ENCODE measurements at places on chromosomes 6 and 20. TPM values are rescaled to one million over a fixed set of nuclear protein-coding genes. Genes with fewer than 3 reads are reported as not detected.

DPPA5 gene
- total RNA-seq = not detected

STK35 gene
- 9.2 TPM for total RNA-seq

GRCh38 chr20:3406481-3407039 is 909 bp downstream of the DNAAF9 start:
- no peaks in the 10 kb centered on the region for H3K36me3 ChIP-seq
- no peak for DNase-seq
- H3K27ac ChIP-seq = no peak overlapping the region
- H3K4me1 ChIP-seq = no peaks in the 10 kb centered on the region
- H3K4me3 ChIP-seq = no peak overlapping the region

PRL gene
- not detected for total RNA-seq

GRCh38 chr6:162825597-162825996 is 97.8 kb downstream of the PACRG start:
- H3K4me1 ChIP-seq = no peaks in the 10 kb centered on the region
- no peak for DNase-seq
- no peaks in the 10 kb centered on the region for H3K36me3 ChIP-seq
- no peak overlapping the region for H3K4me3 ChIP-seq
- no peaks in the 10 kb centered on the region for H3K27me3 ChIP-seq
- H3K27ac ChIP-seq = no peak overlapping the region

GRCh38 chr6:53662457-53662856 is 3.1 kb downstream of the KLHL31 start:
- no peak overlapping the region for H3K27ac ChIP-seq
- H3K36me3 ChIP-seq = no peaks in the 10 kb centered on the region
- no peak for DNase-seq
- H3K27me3 ChIP-seq = no peaks in the 10 kb centered on the region
- H3K4me1 ChIP-seq = no peaks in the 10 kb centered on the region

DNA sequence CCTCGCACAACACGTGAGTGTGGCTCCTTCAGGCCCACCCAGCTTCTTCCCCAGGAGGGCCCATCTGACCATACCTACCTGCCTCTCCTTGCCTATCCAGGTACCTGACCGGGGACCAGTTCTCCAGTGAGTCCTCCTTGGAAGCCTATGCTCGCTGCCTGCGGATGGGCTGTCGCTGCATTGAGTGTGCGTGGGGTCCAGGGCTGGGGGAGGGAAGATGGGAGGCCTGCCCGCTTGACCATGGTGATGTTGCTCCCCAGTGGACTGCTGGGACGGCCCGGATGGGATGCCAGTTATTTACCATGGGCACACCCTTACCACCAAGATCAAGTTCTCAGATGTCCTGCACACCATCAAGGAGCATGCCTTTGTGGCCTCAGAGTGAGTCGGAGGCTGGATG is 26.5 kb downstream of the PLCG1 start:
- no peaks in the 10 kb centered on the region for H3K4me1 ChIP-seq
- H3K36me3 ChIP-seq = peaks cover 12% of the 10 kb centered on the region
- H3K27me3 ChIP-seq = no peaks in the 10 kb centered on the region
- DNase-seq = no peak

- H3K27me3 ChIP-seq = no peaks in the 10 kb centered on the region
- no peaks in the 10 kb centered on the region for H3K4me1 ChIP-seq
- no peak overlapping the region for H3K27ac ChIP-seq
These were observed 37.7 kb upstream of the CENPW start for GRCh38 chr6:126302191-126302590.

RHAG gene
- total RNA-seq = not detected

DNA sequence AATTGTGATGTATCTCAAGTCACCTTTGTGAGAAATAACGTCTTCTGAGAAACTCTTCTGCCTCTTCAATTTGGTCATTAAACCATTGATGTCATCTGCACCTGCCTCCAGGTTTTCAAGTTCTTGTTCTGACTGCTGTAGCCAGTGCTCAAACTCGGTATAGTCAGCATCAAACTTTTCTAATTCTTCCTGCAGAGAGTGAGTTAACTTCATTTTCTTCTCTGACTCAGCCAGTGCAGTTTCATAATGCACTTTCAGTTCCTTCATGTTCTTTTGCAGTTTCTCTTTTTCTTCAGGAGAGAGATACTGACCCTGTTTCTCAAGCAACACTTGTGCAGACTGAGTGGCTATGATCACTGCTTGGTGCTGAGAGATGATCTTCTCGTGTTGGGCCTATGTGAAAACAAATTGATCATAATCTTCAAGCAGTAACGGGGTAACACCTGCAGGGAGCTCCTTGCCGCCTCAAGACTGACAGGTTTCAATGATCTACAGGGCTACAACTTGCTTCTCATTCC is 48.8 kb downstream of the DST start:
- no peaks in the 10 kb centered on the region for H3K27me3 ChIP-seq
- H3K27ac ChIP-seq = peak overlapping the region; percentile 72
- peak; percentile 80 for DNase-seq
- no peaks in the 10 kb centered on the region for H3K36me3 ChIP-seq

DNA sequence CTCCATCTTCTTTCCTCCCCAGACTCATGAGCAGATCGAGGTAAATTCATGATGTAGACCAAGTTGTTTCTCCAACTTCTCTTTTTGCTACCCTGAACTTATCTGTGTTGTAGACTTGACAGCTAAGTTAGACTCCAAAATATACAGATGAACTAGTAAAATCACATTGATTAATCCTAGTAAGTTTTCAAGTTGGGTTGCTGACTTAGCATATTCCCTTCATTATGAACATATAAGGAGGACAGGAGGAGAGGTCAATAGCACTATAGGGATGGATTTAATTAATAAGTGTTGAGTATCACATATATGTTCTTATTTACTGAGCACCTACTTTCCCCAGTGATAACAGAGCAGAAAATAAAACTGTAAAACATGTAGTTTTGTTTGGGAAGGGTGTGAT is 227.3 kb downstream of the TINAG start:
- no peak for DNase-seq
- H3K27me3 ChIP-seq = no peaks in the 10 kb centered on the region
- no peak overlapping the region for H3K27ac ChIP-seq

GRCh38 chr6:26195924-26196845 is 109.0 kb downstream of the HFE start:
- peak; percentile 85 for DNase-seq

DNA sequence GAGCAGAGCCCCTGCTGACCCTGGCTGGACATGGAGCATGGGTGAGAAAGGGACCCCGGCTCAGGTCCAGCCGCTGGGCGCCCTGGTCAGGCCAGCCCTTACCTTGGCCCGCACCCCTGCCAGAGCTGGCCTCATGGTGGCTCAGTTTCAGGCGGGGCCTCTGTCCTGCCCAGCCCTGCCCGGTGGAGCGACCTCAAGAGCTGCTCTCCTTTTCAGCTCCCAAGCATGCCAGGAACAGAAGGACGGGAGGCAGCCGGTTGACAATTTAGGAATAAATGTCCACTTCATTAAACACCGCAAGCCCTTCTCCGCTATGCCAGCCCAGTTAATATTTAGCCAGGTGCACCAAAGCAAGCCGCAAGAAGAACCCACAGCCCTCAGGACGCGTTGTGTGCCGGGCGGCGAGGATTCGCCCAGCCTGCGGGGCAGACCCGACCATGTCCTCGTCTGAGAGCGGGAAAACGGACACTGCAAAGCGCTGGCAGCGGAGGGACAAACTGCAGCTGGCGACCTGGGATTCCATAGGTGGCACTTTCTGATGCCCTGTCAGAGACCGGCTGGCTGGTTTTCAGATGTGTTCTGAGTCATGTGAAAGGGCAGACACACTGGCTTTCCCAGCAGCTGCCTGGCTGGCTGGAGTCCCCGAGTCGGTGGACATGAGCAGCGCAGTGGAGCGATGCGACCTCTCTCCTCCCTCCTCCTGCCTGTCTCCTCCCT is 221.9 kb downstream of the TTLL2 start:
- no peak for DNase-seq
- no peaks in the 10 kb centered on the region for H3K36me3 ChIP-seq

DNA sequence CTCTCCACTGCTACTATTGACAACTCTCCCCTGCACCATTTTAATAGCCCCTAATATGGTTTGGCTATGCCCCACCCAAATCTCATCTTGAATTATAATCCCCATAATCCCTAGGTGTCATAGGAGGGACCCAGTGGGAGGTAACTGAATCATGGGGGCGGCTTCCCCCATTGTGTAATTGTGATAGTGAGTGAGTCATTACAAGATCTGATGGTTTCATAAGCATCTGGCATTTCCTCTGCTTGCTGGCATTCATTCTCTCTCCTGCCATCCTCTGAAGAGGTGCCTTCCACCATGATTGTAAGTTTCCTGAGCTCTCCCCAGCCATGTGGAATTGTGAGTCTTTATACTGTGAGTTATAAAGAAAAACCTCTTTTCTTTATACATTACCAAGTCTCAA is 74.1 kb upstream of the TCF21 start:
- H3K27ac ChIP-seq = no peak overlapping the region
- DNase-seq = no peak
- H3K4me1 ChIP-seq = no peaks in the 10 kb centered on the region
- H3K4me3 ChIP-seq = no peak overlapping the region
- no peaks in the 10 kb centered on the region for H3K36me3 ChIP-seq
- no peaks in the 10 kb centered on the region for H3K27me3 ChIP-seq

TP53TG5 gene
- total RNA-seq = not detected

OLIG3 gene
- not detected for total RNA-seq

DNA sequence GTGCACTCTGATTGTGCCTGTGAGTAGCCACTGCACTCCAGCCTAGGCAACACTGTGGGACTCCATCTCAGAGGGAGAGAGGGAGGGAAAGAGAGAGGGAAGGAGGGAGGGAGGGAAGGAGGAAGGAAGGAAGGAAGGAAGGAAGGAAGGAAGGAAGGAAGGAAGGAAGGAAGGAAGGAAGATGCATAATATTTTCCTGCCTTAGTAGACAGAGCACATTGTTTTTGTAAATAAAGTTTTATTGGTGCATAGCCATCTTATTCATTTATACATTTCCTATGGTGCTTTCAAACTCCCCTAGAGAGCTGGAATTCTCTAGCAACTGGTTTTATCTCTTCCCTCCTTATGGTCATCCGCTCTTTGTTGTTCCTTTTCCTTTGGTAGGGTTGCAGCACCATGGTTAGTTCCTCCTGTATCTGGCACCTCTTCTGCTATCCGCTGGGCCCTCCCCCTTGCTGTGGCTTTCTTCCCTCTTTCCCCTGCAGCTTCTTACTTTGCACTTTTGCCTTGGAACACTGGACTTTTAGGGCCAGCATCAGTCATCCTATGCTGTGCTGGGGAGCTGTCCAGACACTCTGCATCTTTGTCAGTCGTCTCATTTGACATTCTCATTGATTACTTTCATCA is 20.2 kb downstream of the GPR6 start:
- no peak for DNase-seq
- H3K4me1 ChIP-seq = no peaks in the 10 kb centered on the region
- no peaks in the 10 kb centered on the region for H3K27me3 ChIP-seq
- no peaks in the 10 kb centered on the region for H3K36me3 ChIP-seq

TAAR1 gene
- not detected for total RNA-seq

DNA sequence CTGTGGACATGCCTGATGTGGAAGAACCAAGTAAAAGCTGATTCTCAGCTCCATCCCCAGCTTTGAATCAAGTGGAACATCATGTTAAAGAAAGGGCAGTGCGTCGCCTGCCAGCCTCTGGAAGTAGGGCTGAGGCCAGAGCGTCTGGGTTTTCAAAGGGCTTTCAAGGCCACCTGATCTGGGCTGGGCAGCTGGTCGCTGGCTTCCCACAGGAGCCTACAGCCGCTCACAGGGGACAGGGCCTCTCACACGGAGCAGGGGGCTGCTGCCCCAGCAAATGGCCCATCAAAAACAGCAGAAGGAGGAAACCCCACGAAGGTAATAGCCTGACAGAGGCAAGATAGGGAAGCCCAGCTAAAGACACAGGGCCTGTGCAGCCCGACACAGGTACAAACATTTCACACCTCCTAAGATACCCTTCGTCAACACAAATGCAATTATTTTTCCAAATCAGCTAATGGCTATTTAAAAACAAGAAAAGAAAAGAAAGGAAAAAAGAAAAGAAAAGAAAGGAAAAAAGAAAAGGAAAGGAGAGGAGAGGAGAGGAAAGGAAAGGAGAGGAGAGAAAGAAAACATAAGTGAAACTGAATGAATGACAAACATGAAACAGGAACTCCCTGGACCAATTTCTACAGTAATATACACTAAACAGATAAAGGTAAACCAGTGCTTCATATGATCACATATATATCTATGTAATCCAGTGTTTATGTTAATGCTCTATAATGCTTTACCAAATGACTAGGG is 24.8 kb downstream of the RRBP1 start:
- no peaks in the 10 kb centered on the region for H3K27me3 ChIP-seq
- no peaks in the 10 kb centered on the region for H3K4me1 ChIP-seq
- DNase-seq = no peak
- no peak overlapping the region for H3K27ac ChIP-seq
- no peak overlapping the region for H3K4me3 ChIP-seq

PAK5 gene
- not detected for total RNA-seq

DNA sequence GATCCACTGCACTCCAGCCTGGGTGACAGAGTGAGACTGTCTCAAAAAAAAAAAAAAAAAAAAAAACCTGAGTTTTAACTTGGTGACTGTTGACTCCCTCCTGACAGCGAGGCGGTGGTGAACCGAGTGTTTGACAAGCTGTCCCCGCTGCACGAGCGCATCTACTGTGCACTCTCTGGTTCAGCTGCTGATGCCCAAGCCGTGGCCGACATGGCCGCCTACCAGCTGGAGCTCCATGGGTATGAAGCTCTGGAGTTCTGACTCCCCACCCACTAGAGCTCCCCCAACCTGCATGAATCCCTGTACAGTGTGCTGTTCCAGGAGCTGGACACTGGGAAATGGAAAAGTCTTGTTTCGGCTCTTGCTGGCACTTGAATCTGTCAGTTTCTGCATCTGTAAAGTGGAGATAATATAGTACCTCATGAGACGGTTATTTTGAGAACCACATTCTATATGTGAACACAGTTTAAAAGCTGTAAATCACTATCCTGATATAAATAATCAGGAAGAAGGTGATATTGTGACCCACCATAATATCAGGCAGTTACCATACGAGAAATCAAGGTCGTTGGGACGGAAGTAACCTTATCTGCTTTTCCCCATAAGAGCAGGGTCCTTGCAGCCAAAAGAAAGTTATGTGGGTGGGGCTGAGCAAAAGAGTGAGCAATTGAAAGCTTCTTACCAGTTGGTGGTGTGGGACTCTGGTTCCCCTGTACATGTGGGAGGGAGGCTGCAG is 3.3 kb downstream of the PSMB9 start:
- no peaks in the 10 kb centered on the region for H3K27me3 ChIP-seq
- no peak overlapping the region for H3K4me3 ChIP-seq
- peaks cover 22% of the 10 kb centered on the region for H3K4me1 ChIP-seq
- peaks cover 22% of the 10 kb centered on the region for H3K36me3 ChIP-seq
- no peak overlapping the region for H3K27ac ChIP-seq

ASIP gene
- not detected for total RNA-seq

DNA sequence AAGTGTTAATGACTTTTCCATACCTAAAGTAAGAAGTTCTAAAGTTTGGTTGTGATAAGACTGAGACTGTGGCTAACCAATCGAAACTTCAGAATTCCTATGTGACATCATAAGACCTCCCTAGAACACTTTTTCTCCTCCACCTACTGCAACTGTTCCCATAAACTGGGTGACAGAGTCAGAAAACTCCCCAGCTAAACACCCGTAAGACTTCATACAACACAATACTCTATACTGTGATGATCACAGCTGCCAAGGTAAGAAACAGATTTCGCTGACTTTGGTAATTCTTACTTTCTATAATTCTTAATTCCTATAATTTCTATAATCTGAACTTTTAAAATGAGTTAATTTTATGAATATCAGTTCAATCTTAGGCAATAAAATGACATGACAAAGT is at the start of gene PLN:
TSS of gene PLN (plus strand) at position 161 of the 400 bp plus-strand sequence. CDS start 10,626 bp downstream, outside the sequence.
- no peak for DNase-seq
- H3K27ac ChIP-seq = no peak within 1 kb of the TSS
